KG1 (cell line): ENCODE measurements at places on chromosomes 7 and 10.

- DNase-seq = no peak
These were observed 1.3 kb downstream of the SEMA3D start for GRCh38 chr7:85185424-85186082.

DNA sequence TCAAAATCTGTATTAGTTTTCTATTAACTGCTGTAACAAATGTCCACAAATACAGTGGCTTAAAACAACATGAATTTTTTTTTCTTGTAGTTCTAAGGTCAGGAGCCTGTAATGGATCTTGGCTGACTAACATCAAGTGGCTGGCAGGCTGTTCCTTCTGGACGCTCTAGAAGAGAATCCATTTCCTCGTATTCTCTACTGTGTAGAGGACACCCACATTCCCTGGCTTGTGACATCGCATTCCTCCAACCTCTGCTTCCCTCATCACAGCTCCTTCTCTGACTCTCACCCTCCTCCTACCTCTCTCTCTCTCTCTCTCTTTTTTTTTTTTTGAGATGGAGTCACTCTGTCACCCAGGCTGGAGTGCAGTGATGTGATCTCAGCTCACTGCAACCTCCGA lies 4.8 kb upstream of the CALHM1 start:
- no peak for DNase-seq

DNA sequence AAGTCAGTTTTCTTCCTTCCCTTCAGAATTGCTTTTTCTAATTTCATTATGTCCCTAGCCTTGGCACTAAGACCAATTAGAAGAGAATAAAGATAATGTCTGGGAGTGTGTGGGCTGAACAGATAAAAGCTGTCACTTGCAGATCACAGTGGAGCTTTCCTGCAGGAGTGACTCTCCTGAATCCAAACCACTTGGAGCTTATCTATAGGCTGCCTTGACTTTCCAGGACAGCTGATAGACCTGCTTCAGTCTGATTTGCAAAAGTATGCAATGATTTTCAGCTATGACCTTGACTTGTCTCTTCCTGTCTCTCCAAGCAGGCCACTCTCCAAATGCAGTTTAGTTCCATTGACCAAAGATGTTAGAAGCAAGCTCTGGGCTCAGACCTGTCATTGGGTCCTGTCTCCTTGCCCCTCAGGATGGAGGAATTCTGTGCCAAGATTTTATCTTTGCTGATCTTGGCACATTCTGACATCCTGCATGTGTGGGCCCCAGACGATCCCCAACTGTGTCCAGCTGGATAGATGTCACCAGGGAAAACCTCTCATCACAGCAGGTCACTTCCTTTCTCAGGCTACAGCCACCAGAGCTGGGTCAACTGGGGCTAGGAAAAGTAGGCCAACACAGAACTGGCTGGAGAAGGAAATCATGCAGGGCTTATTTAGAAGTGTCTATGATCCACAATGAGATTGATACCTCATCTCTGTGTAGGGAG lies 120.9 kb upstream of the ZNF438 start:
- DNase-seq = no peak

DNA sequence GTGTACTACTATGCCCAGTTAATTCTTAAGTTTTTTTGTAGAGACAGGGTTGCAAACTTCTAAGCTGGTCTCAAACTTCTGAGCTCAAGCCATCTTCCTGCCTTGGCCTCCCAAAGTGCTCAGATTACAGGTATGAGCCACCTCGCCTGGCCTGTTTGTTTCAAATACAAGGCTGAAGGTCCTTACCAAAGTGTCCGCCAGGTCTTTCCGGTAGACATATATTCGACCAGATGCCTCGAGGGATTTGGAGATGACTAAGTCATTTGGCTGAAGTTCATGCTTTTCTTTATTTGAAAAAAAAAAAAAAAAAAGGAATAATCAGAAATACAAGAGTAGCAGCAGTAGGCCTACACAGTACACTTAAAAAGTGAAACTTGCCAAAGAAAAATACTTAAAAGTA lies 204.5 kb upstream of the CDCA7L start:
- DNase-seq = no peak

GRCh38 chr7:3683546-3684539 lies 382.8 kb downstream of the SDK1 start:
- DNase-seq = no peak

DNA sequence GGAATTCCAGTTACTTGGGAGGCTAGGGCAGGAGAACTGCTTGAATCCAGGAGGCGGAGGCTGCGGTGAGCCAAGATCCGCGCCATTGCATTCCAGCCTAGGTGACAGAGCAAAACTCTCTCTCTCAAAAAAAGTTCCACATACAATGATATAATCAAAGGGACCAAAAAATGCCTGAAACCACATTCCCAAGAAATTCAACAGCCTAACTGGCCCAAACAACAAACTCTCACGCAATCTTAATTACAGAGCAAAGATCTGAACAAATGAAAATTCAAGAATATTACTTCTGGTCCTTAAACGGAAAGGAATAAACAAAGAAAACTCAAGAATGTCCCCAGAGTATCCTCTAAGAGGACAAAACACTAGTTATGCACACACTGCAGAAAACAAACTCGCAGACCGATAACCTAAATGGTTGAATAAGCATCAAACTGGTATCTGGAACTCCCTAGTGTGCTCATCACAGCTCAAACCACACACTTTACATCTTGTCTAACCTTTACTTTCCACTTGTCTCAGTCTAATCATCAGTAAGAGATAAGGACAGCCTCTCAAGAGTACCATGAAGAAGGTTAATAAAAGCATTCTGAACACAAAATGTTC lies 3.7 kb downstream of the OGA start:
- no peak for DNase-seq

GRCh38 chr7:33043501-33044400 lies 18.8 kb downstream of the NT5C3A start:
- no peak for DNase-seq

DNA sequence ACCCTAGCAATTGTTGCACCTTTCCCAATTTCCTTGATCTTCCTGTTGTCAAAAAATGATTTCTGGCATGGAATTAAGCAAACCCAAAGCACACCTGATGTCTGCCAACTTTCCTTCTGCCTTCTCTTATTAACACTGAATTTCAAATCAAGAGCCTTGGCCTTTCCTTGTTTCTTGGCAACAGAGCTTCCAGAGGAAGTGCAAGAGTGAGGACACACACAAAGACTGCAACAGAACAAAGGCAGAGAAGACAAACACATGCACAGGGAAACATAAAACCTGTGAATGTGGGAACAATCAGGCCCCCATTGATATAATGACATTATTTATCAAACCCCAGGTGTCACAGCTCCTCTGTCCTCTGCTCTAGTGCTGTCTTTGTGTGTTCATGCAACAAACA lies 73.0 kb upstream of the IL6 start:
- DNase-seq = no peak

DNA sequence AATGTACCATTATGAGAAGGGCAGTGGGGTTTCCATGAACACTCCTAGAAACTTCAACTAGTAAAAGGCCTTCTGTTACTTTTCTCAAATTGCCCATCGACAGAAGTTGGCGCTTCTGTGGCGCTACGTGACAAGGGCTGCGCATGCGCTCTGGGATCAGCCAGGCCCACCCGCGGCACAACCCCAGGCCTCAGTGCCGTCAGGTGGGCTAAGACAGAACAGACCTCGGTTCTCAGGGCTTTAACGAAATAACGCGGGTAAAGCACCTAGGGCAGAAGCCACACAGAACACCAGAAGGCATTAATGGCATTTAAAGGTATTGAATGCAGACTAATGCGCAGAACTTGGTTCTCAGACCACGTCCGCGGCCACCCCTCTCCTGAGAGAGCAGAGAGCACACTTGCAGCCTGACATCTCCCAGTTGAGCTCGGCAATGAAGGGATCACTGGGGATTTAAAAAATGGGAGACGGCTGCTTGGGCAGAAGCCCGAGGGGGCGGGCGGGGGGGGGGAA lies 67.6 kb upstream of the CTNNA3 start:
- DNase-seq = no peak

GRCh38 chr7:137944168-137944567 lies 57.7 kb downstream of the CREB3L2 start:
- no peak for DNase-seq

- peak; percentile 23 for DNase-seq
These were observed 569 bp downstream of the ZNF316 start for GRCh38 chr7:6637544-6638229.

DNA sequence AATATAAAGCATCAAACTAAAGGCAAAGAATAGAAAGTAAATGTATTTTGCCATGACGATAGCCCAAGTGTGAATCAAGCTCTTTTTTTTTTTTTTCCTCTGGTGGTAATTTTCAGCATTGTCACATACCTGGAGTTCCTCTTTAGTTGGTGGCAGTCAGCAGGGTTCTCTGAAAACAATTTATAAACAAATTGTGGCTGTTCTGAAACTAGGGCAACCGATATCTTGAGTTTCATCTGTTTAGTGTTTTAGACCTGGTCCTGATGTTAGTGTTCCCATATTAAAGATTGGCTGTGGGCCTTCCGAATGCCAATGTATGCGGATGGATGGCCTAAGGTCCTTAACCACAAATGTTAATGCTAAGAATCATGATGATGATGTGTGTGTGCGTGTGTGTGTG lies 713.1 kb downstream of the GATA3 start:
- DNase-seq = no peak

DNA sequence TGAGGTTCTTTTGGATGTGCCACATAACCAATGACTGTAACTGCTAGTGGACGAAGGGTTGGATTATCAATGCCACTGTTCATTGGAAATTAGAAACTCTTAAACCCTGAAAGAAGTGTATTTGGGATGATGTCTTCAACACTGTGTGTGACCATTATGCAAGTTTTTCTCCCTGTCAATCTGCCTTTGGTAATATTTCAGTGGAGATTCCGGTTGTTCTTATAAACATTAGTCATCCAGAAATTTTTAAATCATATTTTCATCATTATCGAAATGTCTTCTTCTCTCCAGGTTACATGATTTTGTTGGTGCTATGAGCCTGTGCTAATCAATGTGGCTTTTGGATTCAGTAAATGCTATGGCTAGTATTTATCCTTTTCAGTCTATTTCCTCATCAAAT lies 61.7 kb upstream of the KLF6 start:
- DNase-seq = no peak

DNA sequence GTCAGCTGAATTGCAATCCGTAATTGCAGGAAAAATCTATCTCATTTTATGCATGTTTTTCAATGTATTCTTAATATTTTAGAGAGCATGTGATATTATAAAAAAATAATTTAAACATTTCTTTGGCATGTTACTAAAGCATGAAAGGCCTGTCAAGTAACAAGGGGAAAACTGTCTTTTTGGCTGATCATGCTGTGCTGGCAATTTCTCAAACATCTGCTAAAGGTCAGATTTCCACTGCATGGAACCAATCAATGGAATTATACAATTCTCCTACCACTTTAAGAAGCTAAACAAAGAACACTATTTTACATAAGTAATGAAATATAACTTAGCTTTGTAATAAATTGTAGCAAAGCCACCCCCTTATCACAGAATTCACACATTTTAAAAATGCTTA lies 49.4 kb downstream of the JMJD1C start:
- DNase-seq = no peak

DNA sequence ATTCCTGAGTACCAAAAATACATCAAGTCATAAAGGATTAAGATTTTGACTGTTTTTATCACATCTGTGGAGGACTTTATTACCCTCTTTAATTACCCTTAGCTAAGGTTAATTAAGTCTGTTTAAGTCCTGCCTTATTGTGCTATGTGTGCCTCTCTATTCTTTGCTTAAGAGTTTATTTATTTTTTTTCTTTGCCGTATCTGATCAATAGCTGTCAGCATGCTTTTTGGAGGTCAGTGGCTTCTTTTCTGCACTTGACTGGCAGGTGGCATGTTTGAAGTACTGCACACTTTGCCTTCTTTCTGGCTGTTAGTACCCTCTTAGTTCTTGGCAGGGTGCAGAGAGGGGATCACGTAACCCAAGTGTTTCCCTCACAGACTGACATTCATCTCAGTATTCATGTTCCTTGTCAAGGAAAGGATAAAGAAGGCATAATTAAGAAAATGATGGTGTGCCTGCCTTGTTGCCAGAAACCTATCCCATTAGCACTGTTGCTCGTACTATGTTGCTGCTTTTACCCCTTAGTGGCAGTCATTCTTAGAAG lies 225.8 kb downstream of the EXOC4 start:
- no peak for DNase-seq

DNA sequence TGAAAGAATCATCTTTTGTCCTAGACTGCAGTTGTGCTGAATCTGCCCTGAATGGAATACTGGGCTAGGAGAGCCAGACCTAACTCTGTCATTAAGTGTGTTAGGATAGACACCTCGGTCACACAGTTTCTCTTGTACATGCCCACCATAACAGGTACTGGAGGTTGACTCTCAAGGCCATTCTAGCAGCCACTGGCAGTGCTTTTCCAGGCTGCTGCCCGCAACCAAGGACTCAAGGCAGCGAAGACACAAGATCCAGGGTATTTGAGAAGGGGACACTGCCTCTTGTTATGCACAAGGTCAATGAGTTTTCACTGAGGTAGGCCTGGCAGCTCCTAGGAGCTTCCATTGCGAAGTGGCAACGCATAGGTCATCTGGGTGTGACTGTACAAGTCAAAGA lies 70.6 kb upstream of the ZNF746 start:
- no peak for DNase-seq

GRCh38 chr7:114760477-114760876 lies 161.4 kb upstream of the MDFIC start:
- no peak for DNase-seq

- DNase-seq = no peak
These were observed 42.6 kb upstream of the FAM133B start for GRCh38 chr7:92632791-92633190.

GRCh38 chr7:123761729-123762128 lies 12.9 kb upstream of the WASL start:
- DNase-seq = no peak

- DNase-seq = no peak
These were observed 115.2 kb upstream of the PITRM1 start for GRCh38 chr10:3287572-3288445.

DNA sequence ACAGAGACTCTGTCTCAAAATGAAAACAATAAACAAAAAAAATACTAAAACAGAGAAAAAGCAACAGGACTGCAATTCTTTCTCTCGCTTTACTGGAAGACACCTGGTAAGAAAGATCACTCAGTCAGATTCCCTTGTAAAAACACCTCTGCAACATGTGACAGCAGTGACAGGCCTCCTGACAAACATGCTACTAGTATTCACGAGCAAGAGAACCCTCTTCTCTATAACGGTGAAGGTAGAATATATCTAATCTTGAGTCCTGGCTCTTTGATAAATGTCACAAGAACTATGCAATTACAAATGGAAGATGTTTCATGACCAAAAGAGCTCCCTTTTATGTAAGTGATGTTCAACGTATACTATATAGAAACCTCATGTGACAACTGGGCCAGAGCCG lies 986.7 kb upstream of the LRRN3 start:
- no peak for DNase-seq

DNA sequence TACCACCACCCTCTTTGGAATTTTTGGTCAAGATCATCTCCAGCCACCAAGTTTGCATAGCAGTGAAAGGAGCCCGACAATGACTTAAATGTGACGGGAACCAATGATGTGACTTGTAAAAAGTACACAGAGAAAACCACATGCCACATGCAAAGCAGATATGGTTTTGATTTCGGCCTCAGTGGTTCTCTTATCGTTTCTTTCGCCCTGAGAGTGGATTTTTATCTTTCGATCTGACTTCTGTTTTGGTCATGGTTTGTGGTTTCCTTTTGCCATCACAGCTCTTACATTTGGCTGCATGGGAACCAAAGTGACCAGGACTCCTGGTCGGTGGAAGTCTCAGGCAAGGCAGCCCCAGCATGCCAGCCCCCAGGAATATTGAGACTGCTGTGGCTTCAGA lies 31.5 kb downstream of the TCF7L2 start:
- no peak for DNase-seq
